ENCODE measurements at places on chromosomes 2 and 18. TPM values are rescaled to one million over a fixed set of nuclear protein-coding genes. Genes with fewer than 3 reads are reported as not detected.

DNA sequence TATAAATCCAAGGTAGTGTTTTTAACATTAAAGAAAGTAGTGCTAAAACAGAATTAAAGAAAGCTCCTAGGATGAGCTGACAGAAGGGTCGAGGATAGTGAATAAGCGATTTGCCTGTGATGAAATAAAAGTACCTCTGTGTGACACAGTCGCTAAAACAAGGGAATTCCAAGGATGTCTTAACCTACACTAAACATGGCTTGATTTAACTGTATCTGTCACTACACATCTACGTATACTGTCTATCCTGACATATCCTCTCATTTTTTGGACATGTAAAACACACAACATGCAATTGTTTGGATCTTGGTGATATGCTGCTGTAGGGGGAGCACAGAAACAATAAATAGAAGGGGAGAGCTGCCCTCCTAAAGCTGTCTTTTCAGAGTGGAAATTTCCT, 580.8 kb upstream of the SLC8A1 start:
- no peak overlapping the region for H3K4me3 ChIP-seq
- no peak overlapping the region for H3K27ac ChIP-seq
- DNase-seq: no peak
- no peaks in the 10 kb centered on the region for H3K36me3 ChIP-seq

DNA sequence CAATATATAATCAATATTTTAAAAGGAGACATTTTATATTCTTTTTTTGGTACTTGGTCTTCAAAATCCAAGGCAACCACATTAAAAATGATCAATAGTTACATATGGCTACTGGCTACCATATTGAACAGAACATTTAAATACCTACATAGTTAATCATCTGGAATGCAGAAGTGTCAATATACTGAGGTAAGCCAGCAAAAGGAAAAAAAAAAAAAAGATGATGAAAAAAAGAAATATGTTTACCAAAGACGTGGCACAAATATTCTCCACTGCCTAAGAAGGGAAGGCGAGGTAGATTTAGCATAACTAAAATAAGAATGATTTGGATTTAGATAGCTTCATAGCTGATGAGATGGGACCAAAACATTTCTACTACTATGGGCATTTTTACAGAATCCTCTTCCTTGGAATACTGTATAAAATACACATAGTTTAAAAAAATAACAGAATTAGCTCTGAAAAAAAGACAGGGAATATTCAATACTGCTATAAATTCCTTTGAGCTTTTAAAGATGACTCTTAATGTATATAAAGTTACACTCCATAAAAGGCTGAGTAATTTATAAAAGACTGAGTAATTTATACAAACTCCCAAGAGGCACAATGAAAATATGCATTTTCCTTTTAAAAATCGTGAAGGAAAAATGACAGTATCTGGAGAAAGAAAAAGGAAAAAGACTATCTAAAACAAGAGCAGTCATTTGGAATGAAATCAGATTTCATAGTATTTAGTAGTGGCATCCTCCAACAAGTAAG, 63.5 kb downstream of the CDH2 start:
- no peaks in the 10 kb centered on the region for H3K36me3 ChIP-seq
- no peak overlapping the region for H3K27ac ChIP-seq
- no peaks in the 10 kb centered on the region for H3K27me3 ChIP-seq
- no peak for DNase-seq
- H3K4me1 ChIP-seq: peaks cover 7% of the 10 kb centered on the region

RMDN2 gene
- total RNA-seq: 22.1 TPM

DNA sequence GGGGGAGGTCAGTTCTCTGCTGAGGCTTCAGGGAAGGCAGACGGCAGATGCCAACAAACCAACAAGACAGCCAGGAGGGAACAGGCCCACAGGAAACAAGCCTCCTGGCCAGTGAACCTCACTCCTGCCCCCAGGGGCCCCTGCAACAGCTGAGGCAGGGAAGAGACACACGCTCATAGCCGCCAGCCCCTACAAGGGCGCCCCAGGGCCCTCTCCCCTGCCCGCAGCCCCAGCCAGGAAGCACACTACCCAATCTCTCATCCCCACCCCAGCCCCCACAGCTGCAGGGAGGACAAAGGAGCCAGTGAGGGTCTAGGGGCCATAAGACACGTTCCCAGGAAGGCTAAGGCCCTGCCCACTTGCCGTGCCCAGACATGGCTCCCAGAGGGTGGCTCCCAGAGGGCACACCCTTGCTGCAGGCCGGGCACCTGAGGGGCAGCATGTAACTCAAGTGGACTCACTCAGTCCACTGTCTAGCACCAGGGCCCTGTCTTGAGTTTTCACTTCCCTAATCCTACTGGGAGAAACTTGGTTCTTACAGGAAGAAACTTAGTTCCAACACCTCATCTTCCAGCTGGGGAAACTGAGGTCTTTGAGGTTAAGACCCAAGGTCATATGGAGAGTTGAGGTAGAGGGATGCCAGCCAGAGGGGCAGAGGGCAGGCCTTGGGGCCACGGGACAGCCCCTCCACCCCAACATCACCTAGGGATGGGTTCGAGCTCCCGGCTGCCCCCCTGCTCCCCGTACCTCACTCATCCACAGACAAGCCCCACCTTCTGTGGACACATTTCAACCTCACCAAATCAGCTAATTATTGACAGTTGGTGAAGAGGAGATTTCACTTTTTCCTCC, 37.3 kb downstream of the EMX1 start:
- H3K4me1 ChIP-seq: no peaks in the 10 kb centered on the region
- H3K27me3 ChIP-seq: no peaks in the 10 kb centered on the region
- no peak overlapping the region for H3K4me3 ChIP-seq
- H3K27ac ChIP-seq: no peak overlapping the region

DNA sequence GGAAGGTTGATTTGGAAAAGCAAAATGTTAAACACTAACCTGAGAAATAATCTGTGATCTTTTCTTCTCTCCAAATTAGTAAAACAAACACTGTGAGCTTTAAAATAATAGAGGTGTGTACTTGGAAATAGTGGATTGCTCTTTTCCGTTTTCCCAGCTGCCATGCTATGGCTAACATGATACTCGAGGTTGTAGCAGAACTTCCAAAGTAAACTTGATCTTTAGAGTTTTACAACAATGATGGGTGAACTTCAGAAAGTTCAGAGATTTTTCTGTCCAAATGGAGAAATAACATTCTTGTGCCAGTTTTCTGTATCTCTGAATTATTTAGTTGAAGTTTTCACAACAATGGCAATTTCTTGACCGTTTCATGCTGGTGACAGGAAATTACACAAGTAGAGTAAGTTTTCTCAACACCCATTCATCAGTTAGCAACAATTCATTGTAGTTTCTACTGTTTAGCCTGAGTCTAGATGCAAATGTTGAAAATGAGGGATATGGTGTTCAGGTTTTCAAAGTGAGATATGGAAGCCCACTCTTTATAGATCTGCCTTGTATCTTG, 135.3 kb upstream of the CTAGE1 start:
- H3K4me3 ChIP-seq: no peak overlapping the region
- peaks cover 9% of the 10 kb centered on the region for H3K27me3 ChIP-seq
- no peaks in the 10 kb centered on the region for H3K36me3 ChIP-seq

- no peak overlapping the region for H3K4me3 ChIP-seq
- H3K36me3 ChIP-seq: no peaks in the 10 kb centered on the region
- peak; percentile 2 for DNase-seq
- no peak overlapping the region for H3K27ac ChIP-seq
- H3K27me3 ChIP-seq: no peaks in the 10 kb centered on the region
- no peaks in the 10 kb centered on the region for H3K4me1 ChIP-seq
Observed at GRCh38 chr2:120530781-120531180, 184.8 kb downstream of the INHBB start.

DNA sequence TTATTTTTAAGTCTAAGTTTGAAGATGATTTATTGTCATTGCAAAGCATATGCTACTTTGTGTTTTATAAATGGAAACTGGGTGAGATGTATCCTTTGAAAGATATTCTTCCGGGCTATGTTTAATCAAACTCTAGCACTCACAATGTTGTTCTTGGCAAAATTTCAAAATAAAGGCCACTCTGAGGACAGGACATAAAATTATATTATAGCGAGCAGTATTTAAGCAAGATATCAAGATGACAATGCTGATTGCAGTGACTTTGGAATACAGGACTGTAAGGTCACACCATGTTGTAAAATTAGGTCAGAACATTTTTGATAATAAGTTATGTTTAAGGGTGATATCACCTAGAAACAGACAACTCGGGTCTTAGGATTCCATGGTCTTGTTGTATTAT, 14.2 kb downstream of the RPRM start:
- no peak overlapping the region for H3K4me3 ChIP-seq
- no peaks in the 10 kb centered on the region for H3K36me3 ChIP-seq
- H3K4me1 ChIP-seq: no peaks in the 10 kb centered on the region
- H3K27me3 ChIP-seq: peaks cover 10% of the 10 kb centered on the region
- H3K27ac ChIP-seq: no peak overlapping the region

GRCh38 chr18:12409469-12409868, 1.7 kb downstream of the PRELID3A start:
- no peaks in the 10 kb centered on the region for H3K27me3 ChIP-seq
- peak; percentile 23 for DNase-seq

- peak overlapping the region; percentile 52 for H3K27ac ChIP-seq
- H3K27me3 ChIP-seq: no peaks in the 10 kb centered on the region
- H3K4me3 ChIP-seq: no peak overlapping the region
- no peaks in the 10 kb centered on the region for H3K36me3 ChIP-seq
Observed at GRCh38 chr2:216015722-216016464, 2.5 kb upstream of the MREG start.

- H3K27me3 ChIP-seq: no peaks in the 10 kb centered on the region
- H3K36me3 ChIP-seq: no peaks in the 10 kb centered on the region
- peak overlapping the region; percentile 23 for H3K4me3 ChIP-seq
- H3K4me1 ChIP-seq: peaks cover 85% of the 10 kb centered on the region
- H3K27ac ChIP-seq: peak overlapping the region; percentile 93
Observed at GRCh38 chr2:240565333-240566202, 2.7 kb upstream of the RNPEPL1 start.

DNA sequence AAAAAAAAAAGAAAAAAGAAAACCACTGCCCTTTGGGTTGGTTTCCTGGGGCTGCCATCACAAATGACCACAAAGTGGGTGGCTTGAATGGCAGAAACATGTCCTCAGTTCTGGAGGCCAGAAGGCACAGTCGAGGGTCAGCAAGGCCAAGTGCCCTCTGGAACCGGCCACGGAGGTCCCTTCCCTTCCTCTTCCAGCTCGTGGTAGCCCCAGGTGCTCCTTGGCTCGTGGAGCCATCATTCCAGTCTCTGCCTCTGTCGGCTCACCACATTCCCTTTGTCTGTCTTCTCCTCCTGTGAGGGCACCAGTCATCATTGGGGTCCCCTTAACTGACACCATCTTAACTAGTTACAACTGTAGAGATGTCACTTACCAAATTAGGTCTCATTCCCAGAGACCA, 8.5 kb upstream of the NFATC1 start:
- H3K27ac ChIP-seq: no peak overlapping the region
- no peak overlapping the region for H3K4me3 ChIP-seq
- no peaks in the 10 kb centered on the region for H3K36me3 ChIP-seq
- DNase-seq: no peak

DNA sequence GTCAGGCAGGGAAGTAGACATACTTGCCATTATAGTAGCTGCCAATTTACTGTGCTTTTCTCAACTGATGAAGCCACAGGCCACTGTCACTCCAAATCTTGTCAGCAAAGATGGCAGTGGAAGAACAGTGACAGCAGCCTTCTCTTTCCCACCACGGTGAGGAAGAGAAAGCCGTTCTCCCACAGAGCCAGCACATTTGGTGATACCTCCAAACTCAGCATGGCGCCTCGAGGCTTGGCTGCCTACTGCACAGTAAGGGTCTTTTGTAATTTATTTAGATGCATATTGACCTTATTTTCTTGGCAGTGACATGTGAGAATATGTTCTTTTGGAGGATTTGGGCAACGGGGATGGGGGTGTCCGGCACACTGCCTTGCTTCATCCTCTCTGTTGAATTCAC, 117.2 kb upstream of the CDH20 start:
- H3K27ac ChIP-seq: no peak overlapping the region
- H3K4me1 ChIP-seq: no peaks in the 10 kb centered on the region
- no peaks in the 10 kb centered on the region for H3K27me3 ChIP-seq
- no peak for DNase-seq
- no peaks in the 10 kb centered on the region for H3K36me3 ChIP-seq

DNA sequence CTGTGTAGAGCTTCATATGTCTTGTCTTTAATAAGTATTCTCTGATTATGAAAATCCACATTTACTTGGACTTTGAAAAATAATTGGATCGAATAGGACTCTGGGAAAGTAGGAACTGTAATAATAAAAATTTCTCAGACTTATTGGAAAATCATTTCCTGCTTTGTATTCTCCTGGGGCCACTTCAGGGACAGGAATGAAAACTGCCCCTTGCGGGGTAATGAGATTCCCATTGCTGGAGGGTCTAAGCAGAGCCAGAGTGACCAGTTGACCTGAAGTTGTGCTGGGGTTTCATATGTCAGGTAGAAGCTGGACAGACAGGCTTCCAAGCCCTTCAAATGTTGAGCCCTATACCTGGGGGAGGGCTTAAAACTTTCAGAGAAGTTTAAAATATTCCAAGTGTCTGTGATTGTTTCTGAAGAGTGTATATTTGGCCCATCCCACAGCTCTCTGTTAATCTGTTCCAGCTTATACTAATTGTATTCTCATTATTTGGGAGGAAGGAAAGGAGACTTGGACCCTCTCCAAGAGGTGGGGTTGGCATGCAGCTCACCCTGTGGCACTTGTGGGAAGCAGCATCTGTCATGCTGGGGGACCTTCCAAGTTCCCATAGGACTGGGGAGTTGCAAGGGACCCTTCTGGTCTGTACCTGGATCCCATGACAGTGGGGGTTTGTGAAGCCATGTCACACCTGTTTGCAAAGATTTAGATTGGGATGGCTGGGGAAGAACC, 268.7 kb upstream of the ATP5MC3 start:
- no peak overlapping the region for H3K4me3 ChIP-seq
- no peak for DNase-seq
- H3K4me1 ChIP-seq: no peaks in the 10 kb centered on the region
- H3K27me3 ChIP-seq: no peaks in the 10 kb centered on the region
- no peaks in the 10 kb centered on the region for H3K36me3 ChIP-seq
- H3K27ac ChIP-seq: no peak overlapping the region

DNA sequence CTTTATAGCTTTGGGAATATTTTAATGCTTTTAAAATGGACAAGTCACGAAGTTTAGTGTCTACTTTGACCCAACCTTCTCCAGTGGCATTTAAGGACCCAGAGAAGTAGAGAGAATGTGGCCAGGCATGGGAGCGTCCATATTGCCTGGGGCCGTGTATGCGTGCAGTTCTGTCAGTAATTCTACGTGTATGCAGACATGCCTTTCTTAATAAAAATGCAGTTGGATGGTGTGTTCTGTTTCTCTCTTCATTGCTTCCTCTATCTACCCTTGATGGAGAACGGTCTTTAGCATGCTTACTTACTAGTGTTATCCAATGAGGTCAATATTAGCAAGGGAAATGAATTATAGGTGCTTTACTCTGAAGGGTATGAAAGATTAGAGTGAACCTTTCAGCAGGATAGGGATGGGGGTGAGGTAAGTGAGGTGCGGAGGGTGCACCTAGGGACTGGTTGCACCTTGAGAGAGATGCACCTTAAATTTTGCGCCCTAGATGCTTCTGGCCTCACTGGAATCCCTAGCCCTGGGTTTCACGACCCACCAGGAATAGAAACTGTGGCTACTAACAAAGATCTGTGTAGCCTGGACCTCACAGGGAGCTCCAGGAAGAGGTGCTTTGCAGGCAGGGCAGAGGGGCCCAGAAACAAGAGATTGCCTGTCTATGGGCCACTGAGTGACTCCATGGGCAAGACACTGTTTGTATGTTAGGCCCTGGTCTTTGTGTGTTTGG, 194.3 kb downstream of the MYCN start:
- no peaks in the 10 kb centered on the region for H3K4me1 ChIP-seq
- H3K4me3 ChIP-seq: no peak overlapping the region
- no peaks in the 10 kb centered on the region for H3K36me3 ChIP-seq
- no peaks in the 10 kb centered on the region for H3K27me3 ChIP-seq
- DNase-seq: no peak
